ENCODE measurements at places on chromosomes 11 and 22.

GRCh38 chr22:49204599-49205482 is 622.8 kb downstream of the BRD1 start:
- DNase-seq, result no peak

DNA sequence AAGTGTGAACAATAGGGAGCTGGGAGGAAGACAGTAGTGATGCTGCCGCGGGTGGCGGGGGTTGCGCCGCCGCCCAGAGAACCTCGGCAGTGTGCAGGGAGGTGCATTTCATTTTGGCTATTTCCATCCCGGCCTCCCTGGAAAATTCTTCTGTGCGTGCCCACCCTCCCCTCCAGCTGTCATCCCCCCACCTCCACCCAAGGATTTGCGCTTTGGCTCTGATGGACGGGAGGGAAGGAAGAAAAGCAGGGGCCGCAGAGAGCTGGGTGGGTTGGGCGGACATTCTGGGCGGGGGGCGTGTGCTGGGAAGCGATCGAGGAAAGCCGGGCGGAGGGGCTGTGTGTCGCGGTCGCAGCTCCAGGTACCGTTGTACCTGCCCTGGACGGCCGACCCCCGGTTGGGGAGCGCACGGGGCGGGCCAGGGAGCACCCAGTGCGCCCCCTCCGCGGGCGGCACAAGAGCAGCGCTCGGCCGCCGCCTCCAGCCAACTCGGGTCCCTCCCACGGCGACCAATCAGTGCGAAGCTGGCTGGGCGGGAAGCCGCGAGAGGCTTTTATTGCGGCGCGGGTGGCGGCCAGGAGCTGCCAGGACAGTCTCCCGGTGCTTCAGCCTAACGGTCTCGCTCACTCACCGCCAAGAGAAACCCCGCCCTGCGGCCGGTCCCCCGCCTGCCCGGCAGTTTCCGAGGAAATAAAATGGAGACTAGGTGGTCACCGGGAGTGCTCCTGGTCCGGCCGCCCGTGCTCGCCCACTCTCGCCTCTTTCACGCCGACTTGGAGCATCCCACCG is 1.6 kb downstream of the NCAM1 start:
- no peak for DNase-seq

- no peak for DNase-seq
Measured at GRCh38 chr11:1937616-1938342, 9.4 kb upstream of the MRPL23 start.

GRCh38 chr11:26943636-26944035 is 50.3 kb upstream of the FIBIN start:
- DNase-seq, result no peak

- DNase-seq, result no peak
Measured at GRCh38 chr11:60891103-60891741, 15.2 kb downstream of the PRPF19 start.

- DNase-seq, result no peak
Measured at GRCh38 chr11:70240337-70240736, 30.2 kb upstream of the PPFIA1 start.

DNA sequence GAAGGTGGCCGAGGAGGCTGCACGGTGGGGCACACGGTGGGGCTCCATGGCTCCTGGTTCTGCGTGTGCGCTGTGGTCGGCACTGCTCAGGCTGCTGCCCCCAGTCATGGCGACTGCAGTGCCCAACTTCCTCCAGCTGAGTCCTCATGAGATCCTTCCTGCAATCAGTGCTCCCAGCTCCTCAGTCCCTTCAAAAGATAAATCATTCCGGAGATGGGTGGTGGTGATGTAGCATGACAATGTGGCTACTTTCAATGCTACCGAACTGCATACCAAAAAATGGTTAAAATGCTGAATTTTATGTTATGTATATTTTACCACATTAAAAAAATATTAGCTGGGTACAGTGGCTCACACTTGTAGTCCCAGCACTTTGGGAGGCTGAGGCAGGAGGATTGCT is 14.1 kb upstream of the VPREB1 start:
- no peak for DNase-seq

- no peak for DNase-seq
Measured at GRCh38 chr22:41876675-41877074, 38.2 kb downstream of the SHISA8 start.

DNA sequence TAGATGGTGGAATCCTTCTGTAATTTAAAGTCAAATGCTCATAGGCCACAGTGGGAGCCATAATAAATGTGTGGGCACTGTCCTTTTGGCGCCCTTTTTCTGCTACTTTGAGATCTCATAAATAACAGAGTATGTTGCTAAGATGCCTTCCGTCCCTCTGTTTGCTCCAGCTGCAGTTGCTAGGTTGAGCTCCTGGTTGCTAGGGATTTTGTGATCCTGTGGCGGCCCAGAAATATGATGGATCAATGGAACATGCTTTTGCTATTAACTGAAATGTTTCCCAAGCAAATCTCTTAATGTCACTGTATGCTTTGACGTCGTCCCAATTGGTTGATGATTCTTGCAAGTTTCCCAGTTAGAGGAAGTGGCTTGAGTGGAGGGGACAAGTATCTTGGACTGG is 53.5 kb downstream of the MYO18B start:
- DNase-seq, result no peak

GRCh38 chr22:36726007-36726380 is 22.4 kb upstream of the CACNG2 start:
- no peak for DNase-seq

GRCh38 chr11:103735497-103736032 is 300.9 kb upstream of the DDI1 start:
- no peak for DNase-seq

DNA sequence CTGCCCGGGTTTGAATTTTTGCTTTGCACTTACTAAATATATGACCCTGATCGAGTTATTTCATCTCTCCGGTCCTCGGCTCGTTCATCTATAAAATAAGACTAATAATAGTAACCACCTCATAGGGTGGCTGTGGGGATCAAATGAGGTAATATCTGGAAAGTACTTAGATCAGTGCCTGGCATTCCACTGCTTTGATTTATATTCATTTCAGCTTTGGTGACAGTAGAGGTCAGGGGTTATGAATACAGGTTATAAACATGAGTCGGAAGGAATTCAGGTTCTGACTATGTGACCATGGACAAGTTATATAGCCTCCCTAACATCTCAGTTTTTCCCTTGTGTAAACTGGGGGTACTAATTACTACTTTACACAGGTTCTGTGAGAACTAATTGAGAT is 2.9 kb upstream of the TEAD1 start:
- no peak for DNase-seq

- no peak for DNase-seq
Measured at GRCh38 chr11:8805296-8805695, 105.7 kb upstream of the AKIP1 start.

DNA sequence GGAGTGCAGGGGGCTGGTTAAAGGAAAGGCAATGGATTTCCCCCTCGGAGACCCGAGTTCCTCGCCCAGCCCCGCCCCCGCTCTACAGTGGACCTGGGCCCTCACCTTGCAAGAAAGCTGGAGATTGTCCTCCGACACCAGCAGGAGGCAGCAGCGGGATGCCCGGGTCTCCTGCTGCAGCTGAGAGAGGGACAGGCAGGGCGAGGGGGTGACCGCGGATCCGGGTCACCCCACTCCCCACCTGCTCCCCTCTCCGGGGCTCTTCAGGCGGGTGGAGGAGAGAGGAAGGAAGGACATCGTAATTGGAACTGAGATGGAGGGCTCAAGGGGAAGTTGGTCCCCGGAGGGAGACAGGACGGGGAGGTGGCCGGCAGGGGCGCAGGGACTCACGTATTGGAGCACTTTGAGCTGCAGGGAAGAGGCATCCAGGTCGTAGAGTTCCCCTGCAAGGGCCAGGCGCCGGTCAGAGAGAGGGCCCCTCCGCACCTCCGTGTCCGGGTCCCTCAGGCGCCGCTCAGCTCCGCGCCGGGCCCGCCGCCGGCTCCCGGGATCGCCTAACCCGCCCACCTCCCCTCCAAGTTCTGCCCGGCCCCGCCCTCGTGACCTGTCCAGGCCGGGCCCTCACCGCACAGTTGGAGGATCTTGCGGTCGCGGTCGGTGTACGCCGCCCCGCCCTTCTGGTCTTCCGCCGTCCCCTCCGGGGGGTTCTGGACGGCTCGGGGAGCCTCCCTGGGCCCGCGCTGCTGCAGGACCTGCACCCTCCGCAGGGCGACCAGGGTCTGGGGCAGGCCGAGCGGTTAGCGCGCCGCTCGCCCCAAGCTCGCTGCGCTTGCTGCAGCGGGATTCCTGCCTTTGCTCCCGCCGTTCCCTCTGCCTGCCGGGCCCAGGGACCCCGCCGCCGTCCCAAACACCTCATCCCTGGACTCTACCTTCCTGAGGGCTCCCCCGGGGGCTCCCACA is 84.1 kb downstream of the PDE2A start:
- peak; percentile 62 for DNase-seq

GRCh38 chr11:69211920-69212797 is 56.4 kb downstream of the SMIM38 start:
- no peak for DNase-seq

DNA sequence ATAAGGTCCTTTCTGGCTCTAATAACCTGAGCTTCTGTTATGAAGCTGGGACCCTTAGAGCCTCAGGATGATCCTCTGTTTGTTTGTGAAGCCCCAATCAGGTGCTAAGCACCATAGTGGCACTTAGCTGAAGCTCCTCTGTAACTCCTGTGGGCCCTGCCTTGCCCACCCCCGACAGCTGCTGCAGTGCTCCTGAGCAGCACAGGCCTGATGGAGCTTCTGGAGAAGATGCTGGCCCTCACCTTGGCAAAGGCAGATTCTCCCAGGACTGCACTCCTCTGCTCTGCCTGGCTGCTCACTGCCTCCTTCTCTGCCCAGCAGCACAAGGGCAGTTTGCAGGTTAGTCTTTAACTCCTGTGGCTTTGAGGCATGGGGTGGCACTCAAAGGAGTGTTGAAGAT is 19.0 kb upstream of the CCDC134 start:
- DNase-seq, result no peak

GRCh38 chr22:33919391-33920196 is 682 bp downstream of the LARGE1 start:
- peak; percentile 13 for DNase-seq

- no peak for DNase-seq
Measured at GRCh38 chr11:112392904-112393303, 132.2 kb upstream of the PLET1 start.

- no peak for DNase-seq
Measured at GRCh38 chr11:103729617-103730016, 306.8 kb upstream of the DDI1 start.

DNA sequence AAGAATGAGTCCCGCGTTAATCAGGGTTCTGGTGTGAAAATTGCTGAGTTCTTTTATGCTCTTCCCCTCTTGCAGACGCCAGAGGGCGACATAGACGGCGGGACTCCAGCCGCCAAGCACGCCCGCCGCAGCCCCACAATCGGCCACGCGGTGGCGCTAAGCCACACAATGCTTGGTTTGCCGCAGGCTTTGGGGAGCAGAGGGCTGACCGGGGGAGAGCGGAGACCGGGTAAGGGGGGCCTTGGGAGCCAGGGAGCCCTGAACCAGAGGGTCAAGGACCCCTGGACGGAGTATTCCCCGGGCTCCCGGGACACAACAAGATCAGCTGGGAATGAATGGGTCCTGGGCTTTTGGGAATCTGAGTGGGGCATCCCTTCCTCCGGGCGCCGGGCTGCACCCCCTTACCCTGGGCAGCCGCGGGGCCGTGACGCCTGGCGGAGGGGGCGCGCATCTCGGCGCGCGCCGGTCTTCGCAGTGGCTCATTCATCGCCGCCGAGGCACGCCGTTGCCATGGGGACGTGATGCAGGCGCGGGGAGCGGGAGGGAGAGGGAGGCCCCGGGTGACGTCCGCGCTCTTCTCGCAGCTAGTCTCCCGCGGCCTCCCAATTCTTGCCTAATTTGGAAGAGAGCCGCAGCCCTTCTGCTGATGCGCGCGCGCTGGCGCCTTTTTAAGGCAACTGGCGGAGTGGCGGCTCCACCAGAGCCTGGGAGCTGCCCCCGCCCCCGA is 12.2 kb upstream of the NPAS4 start:
- peak; percentile 86 for DNase-seq

DNA sequence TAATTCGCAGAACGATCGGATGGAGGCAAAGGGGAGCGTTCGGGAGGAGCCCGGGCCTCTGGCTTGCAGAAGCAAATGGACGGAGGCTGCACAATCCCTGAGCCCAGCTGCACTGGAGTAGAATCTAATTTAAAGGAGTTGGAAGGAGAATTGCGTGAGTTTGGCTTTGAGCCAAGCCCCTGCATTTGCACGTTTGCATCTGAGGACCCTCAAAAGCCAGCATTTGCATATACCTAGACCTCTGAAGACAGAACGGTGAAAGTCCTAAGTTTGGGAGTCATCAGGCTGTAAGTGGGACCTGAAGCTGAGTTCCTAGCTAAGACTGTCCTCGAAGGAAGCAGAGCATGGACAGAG is 15.6 kb downstream of the TP53AIP1 start:
- DNase-seq, result no peak

- no peak for DNase-seq
Measured at GRCh38 chr11:1872267-1872985, 19.3 kb downstream of the PRR33 start.

- no peak for DNase-seq
Measured at GRCh38 chr22:25362883-25363240, 143.4 kb downstream of the CRYBB2 start.

DNA sequence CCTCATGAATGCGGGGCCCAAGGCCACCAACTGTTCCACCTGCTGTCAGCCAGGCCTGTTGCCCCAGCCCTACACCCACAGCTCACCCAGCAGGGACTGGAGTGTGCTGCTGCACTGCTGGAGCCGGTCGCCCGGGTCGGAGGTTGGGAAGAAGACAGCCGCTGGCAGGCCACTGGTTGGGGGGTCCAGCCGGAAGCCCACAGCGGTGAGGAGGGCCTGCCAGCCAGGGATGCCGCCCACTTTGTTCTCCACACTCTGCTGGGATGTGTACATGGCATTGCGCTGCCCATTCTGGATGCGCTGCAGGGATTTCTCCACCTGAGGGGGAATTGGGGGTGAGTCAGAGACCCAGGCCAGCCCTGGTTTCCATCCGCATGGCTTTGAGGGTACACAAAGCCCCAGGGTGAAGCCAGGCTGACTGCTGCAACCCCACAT is 74.2 kb upstream of the PITPNB start:
- DNase-seq, result no peak

DNA sequence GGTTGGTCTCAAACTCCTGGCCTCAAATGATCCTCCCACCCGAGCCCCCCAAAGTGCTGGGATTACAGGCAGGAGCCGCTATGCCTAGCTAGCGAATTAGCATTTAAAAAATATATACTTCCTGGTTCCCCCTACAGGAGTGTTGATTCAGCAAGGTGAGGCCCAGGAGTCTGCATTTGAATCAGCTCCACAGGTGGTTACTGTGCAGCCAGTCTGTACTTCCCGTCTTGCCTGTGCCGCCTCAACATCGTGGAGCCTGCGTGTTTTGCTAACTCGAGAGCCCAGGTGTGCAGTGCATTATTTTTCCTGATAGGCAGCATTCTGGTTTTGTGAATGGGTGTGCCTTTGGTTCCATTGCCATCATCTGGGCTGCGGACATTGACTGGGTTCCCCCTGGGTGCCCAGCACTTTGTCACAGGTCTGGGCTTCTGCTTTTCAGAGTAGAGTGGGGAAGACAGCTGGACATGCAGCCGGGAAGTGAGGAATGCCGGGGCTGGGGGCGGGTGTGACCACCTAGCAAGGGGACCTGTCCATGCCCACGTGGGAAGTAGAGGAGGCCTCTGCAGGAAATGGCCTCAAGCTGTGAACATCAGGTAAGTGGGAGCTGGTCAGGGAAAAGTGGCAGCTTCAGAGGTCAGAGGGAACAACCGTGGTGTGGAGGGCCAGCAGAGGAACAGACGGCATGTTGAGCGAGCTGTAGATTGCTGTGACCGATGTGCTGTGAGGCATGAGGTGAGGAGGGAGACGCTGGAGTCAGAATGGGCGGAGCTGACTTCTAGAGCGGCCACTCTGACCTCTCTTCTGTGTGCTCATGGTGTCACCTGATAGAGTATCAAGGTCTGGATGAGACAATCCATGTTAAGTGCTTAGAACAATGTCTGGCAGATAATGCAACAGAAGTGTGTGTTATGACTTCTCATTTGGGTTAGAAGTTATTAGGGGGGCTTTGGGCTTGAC is 42.2 kb downstream of the PPFIA1 start:
- no peak for DNase-seq
